Thymus (tissue), 14 donors: ENCODE measurements at places on chromosomes 3 and 15.

DNA sequence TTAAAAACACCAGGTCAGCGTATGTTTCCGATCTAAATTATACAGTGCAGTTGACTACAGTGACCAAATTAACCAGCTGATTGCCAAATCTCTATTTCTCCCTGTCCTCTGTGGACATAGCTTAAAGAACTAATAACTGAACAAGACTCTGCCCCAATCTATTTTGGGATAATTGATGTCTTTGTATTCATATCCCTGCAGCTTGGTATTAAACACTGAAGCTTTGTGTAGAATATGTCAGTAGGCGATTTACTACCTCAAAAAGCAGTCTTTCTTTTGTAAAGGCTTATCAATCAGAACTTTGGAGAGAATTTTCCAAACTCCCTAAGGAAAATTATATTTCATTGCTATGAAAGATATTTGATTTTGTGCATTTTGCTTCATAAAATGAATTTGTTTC is 258.2 kb downstream of the SOX2 start:
- H3K4me3 ChIP-seq, result no peak overlapping the region
- H3K4me1 ChIP-seq, result peaks cover 2% of the 10 kb centered on the region
- H3K27ac ChIP-seq, result no peak overlapping the region
- H3K36me3 ChIP-seq, result no peaks in the 10 kb centered on the region

DNA sequence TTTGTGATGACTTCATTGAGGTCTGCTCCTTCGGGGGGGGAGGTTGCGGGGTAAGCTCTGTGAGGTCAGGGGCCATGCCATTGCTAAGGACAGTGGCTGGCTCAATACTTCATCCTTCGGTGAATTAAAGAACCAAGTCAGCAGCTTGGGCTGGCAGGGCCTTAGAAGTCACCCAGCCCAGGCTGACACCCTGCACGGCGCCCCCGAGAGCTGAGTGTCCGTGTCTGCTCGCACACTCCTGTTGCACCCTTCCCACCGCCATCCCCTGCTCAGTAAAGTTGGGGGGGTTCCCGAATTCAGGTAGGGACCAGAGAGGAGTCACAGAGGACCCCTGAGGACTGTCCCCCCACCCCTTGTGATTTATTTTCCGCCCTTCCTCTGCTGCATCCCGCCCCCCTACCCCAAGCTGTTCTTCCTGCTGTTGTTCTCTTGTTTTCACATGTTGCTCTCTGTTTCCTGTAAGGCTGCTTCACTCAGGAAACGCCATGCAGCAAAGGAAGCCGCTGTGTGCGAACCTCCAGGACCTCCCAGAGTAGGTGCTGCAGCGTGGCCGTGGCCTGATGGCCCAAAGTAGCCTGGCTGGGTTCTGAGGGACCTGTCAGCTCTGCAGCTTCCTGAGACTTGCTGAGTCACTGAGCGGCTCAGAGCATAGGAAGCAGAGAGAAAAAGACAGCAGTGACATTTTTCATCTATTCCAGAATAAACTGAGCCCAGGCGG is 14.4 kb downstream of the EFCC1 start:
- no peaks in the 10 kb centered on the region for H3K36me3 ChIP-seq
- no peaks in the 10 kb centered on the region for H3K27me3 ChIP-seq
- no peak for DNase-seq
- H3K4me1 ChIP-seq, result peaks cover 36% of the 10 kb centered on the region
- H3K4me3 ChIP-seq, result peak overlapping the region; percentile 31
- H3K27ac ChIP-seq, result peak overlapping the region; percentile 98

DNA sequence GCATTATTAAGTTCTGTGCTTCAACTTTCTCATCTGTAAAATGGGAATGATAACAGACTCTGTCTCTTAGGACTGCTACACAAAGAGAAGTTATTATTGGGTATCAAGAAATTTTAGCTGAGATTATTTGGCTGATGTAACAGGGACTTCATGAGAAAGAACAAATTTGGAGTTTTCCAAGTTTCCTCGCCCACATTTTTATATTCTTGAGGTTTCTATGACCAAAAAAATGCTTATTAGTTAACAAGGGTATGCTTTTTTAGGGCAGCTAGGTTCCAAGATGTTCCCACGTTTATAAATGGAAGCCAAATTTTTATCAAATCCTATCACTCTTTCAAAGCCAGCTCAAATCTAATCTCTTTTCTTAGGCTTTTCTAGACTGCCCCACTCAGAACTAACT is 50.6 kb upstream of the C3orf80 start:
- H3K36me3 ChIP-seq, result no peaks in the 10 kb centered on the region
- H3K4me1 ChIP-seq, result no peaks in the 10 kb centered on the region
- H3K27me3 ChIP-seq, result no peaks in the 10 kb centered on the region
- DNase-seq, result no peak

DNA sequence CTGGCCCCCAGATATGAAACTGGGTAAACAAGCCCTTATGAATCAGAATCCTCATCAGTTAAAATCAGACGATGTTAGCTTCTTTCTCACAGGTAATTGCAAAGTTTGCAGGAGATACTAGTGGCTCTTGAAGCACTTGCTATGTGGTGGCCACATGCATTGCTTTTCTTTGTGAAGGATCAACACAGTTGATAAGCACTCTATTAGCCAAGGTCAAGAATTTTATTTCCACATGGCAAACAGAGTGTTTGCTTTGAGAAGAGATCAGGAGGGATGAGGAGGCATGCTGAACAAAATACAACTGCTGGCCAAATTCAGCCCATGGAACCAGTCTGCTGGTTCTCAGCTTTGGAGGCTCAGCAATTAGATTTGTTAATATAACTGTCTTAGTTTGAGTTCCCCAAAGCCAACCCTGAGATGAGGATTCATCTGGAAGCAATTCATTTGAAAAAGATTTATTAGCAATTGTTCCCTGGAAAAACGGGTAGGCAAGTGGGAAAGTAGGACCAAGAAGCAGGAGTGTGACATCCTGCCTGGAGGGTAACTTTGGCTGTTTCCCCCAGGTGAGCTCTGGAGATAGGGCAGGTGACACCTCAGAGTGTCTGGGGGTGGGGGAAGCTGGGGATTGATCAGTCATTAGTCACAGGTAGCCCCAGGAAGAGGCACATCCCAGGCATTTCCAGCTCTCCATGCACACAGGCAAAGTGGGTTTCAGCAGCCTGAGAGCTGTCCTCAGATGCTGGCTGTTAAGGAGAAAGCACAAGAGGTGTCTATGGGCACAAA is 180.3 kb downstream of the ABHD5 start:
- DNase-seq, result no peak
- H3K4me3 ChIP-seq, result no peak overlapping the region
- no peaks in the 10 kb centered on the region for H3K27me3 ChIP-seq
- H3K4me1 ChIP-seq, result no peaks in the 10 kb centered on the region
- H3K27ac ChIP-seq, result no peak overlapping the region

GRCh38 chr3:128585974-128586373 is 64.6 kb downstream of the RPN1 start:
- no peak overlapping the region for H3K27ac ChIP-seq
- peaks cover 9% of the 10 kb centered on the region for H3K4me1 ChIP-seq
- no peak overlapping the region for H3K4me3 ChIP-seq
- H3K36me3 ChIP-seq, result no peaks in the 10 kb centered on the region
- no peaks in the 10 kb centered on the region for H3K27me3 ChIP-seq

DNA sequence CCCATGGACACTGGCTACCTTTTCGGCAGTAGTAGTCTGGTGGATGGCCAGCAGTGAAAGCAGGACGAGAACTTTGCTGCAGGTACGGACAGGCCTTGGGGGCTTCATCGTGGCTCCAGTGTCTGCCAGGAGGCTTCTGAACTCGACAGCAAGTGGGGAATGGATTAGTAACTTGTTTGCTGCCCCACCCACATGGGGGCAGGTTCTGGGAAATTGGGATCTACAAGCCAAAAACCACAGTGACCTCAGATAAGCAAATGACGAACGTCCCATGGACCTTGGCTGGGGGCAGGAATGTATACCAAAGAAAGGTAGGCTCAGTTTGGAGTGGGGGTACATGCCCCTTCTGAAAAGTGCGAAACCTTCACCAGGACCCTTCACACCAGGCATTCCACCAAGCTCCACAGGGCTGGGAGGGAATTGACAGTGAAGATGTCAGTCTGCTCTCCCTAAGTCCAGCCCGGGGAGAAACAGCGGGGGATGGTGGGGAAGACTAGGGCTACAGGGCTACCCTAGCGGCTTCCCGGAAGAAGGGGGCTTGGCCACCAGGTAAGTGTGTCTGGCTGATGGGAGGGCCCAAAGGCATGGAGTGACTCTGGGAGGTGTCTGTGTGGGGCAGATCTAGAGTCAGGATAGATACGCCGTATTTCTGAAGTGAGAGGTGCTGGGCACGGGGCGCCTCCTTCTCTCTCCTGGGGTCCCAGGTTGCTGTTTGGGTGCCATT is at the start of gene ITIH4:
ITIH4 (minus strand) TSS at position 138 of the 724 bp plus-strand sequence; CDS start at position 108, 30 bp downstream.
- H3K4me3 ChIP-seq, result no peak within 1 kb of the TSS
- DNase-seq, result no peak
- no peaks in the 10 kb centered on the region for H3K27me3 ChIP-seq
- H3K27ac ChIP-seq, result no peak within 1 kb of the TSS

GRCh38 chr15:101267320-101268104 is 9.8 kb downstream of the SELENOS start:
- peaks cover 25% of the 10 kb centered on the region for H3K36me3 ChIP-seq
- no peaks in the 10 kb centered on the region for H3K27me3 ChIP-seq
- no peaks in the 10 kb centered on the region for H3K4me1 ChIP-seq
- no peak overlapping the region for H3K4me3 ChIP-seq
- DNase-seq, result no peak

- H3K36me3 ChIP-seq, result no peaks in the 10 kb centered on the region
- H3K27ac ChIP-seq, result no peak overlapping the region
- no peak overlapping the region for H3K4me3 ChIP-seq
Observed at GRCh38 chr15:62940755-62941361, 101.7 kb upstream of the TPM1 start.

DNA sequence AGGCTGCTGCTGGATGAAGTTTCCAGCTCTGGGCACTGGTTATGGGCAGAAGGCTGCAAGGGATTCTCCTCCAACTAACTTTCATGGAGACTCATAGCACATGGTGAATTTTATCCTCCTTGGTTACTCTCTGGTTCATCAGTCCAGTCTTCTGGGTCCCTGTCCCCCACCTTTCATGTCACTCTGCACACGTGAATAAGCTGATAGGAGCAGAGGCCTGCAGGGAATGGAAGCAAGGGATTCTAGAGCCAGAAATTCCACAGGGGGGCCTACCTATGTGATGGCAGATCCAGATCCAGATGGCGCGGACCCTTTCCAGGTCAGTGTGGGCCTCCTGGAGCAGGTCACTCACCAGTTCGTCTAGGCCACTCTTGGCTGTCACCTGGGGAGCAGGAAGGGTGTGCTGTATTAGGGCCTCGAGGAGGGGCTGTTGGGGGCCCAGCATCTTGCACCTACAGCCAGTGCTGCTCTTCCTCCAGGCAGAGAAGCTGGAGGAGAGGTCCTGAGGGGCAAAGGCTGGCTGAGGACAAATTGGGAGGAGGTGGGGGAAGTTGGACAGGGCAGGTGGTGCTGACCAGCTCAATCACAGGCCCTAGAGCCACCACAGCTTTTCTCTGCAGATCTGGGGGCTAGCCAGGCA is 30.2 kb downstream of the KY start:
- no peaks in the 10 kb centered on the region for H3K4me1 ChIP-seq
- H3K4me3 ChIP-seq, result no peak overlapping the region
- no peaks in the 10 kb centered on the region for H3K27me3 ChIP-seq
- H3K27ac ChIP-seq, result no peak overlapping the region
- no peak for DNase-seq
- no peaks in the 10 kb centered on the region for H3K36me3 ChIP-seq

DNA sequence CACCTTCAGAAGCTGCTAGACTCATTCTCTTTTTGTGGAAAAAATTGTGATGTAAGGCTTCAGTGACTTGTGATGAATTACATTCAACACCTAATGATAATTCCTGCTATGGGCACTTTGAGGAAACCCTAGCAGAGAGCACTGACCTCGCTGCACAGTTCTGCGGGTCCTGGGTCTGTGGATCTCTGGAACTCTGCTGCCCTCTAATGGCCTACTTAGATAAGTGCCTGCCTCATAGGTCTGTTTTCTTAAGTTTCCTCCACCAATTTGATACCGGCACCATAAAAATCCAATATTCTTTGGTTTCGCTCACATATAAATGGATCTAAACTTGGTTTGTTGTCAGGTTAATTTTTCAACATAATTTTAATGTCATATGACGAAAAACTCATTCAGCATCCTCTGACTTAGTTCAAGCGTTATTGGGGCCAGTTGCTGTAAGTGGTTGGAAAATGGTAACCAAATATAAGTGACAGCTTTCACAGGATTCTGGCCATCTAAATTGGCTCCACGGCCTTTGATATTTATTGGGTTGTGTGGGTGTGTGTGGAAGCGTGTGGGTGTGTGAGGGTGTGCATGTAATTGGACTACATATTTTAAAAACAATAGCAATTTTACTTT is 10.4 kb downstream of the SLITRK3 start:
- H3K4me3 ChIP-seq, result no peak overlapping the region
- H3K4me1 ChIP-seq, result no peaks in the 10 kb centered on the region
- no peak for DNase-seq

- H3K4me3 ChIP-seq, result peak within 1 kb of the TSS; percentile 94
- H3K4me1 ChIP-seq, result peaks cover 55% of the 10 kb centered on the region
- DNase-seq, result peak; percentile 64
- H3K27ac ChIP-seq, result peak within 1 kb of the TSS; percentile 73
- peaks cover 2% of the 10 kb centered on the region for H3K36me3 ChIP-seq
Observed at GRCh38 chr3:16513141-16514020, at the start of gene RFTN1. Gene RFTN1 (minus strand): TSS chr3:16513699. CDS start chr3:16493869, 19,830 bp downstream.

- no peak overlapping the region for H3K27ac ChIP-seq
- peaks cover 62% of the 10 kb centered on the region for H3K36me3 ChIP-seq
- H3K27me3 ChIP-seq, result no peaks in the 10 kb centered on the region
- no peaks in the 10 kb centered on the region for H3K4me1 ChIP-seq
- no peak overlapping the region for H3K4me3 ChIP-seq
Observed at GRCh38 chr3:10300087-10300486, 7.3 kb upstream of the GHRL start.

DNA sequence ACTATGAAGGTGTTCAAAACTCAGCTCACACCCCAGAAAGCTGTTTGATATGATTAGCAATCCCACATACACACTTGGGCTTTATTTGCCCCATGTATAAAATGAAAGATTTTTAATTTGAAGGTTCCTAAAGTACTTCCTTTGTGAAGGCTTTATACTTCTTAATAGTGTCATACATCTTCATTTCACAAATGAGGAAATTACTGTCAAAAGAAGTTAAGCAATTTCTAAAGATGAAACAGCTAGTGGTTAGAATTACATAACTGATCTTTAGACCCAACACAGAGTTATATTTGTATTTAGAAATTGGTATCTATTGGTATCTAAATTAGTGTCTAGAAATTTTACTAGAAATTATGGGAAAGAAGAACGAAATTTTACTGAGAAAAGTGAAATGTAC is 7.1 kb downstream of the CD200R1 start:
- no peak overlapping the region for H3K27ac ChIP-seq
- no peaks in the 10 kb centered on the region for H3K36me3 ChIP-seq
- no peak for DNase-seq
- no peaks in the 10 kb centered on the region for H3K4me1 ChIP-seq
